COR-L47 (cell line): ENCODE measurements at places on chromosomes 5 and 9.
A peak's percentile ranks its signal among the peaks of the same experiment; 100 is the strongest.

GRCh38 chr9:96242811-96243210 is 59.2 kb downstream of the HSD17B3 start:
- DNase-seq, result no peak

DNA sequence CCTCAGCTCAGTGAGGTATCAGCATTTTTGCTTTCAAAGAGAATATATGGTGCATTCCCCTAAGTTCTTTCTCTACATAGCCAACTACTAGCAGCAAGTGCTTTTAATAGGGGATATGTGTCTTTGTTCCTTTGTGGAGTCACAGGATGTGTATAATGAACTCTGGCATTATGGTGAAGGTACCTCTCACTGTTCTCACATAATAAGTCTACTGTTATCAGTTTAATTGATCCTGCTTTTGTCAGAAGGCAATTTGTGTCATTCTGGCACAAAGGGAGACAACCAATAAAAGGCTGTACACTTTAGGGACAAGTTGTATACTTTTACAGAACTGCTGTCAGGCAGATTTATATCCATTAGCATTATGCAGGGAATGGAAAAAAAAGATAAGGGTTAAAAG is 531.4 kb upstream of the RIOK2 start:
- no peak for DNase-seq

DNA sequence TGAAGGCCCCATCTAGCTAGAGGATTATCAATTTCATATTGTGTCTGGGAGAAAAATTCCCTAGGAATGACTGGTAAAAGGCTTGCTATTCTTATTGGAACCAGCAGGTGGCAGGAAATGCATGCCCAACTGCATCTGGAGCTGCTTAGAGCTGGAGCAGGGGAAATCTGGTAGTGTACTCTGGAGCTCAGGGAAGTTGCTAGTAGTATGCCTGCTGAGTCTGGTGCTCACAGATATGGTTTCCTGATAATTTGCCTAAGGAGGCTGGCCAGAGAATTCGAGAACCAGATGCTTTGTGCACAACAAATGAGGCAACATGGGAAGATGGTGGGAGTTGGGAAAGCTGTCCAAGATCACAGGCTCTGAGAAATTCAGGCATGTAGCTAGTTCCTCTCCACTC is 53.7 kb downstream of the G3BP1 start:
- DNase-seq, result peak; percentile 65

- DNase-seq, result peak; percentile 70
Observed at GRCh38 chr9:29213417-29214153, 1640.3 kb upstream of the C9orf72 start.

- DNase-seq, result no peak
Observed at GRCh38 chr5:104800440-104801048, 1238.0 kb upstream of the NUDT12 start.

GRCh38 chr9:17005056-17005823 is 129.6 kb upstream of the CNTLN start:
- no peak for DNase-seq

DNA sequence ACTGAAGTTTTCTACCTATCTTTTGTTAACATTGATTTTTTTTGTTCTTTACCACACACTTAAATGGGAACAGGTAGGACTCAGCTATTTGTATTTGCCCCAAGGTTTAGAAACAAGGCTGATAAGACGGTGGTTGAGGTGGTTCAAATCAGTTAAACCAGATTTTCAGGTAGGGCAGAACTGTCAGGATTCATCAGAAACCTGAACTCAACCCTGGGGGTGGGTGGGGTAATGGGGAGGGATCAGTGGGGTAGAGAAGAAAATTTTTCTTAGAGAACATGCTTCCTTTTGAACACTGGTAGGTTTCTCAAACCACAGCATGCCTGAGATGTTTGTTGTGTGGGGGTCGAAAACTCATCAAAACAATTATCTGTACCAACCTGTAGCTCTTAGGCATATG is 113.0 kb downstream of the BASP1 start:
- no peak for DNase-seq
